ENCODE measurements at places on chromosomes 4 and X.

GRCh38 chrX:102715967-102716366, 3.7 kb downstream of the GPRASP2 start:
- no peak for DNase-seq

- no peak for DNase-seq
Measured at GRCh38 chr4:153409924-153410501, 56.1 kb upstream of the TMEM131L start.

GRCh38 chr4:121706595-121707021, 9.8 kb upstream of the ANXA5 start:
- no peak for DNase-seq

GRCh38 chrX:39157796-39158195, 356.5 kb downstream of the MID1IP1 start:
- DNase-seq: no peak

DNA sequence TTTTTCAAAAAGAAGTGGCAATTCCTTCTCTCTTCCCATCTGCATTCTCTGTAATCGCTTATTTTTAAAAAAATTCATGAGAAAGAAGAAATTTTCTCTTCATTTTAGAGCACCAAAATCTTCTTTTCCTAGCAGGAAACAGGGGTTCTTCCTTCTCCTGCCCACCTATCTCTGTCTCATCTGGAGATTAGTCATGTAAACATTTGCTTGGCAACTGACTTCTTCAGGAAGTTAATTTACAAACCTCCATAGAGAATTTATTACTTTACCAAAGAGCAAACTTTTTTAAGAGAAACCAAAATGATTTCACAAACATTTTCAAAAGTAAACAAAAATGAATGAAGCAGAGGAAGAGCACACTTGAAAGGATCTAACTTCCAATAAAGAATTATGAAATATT, 13.5 kb downstream of the TTC29 start:
- no peak for DNase-seq

Measured in urinary bladder (tissue), 4 donors.